ENCODE measurements at places on chromosomes 12 and 14. TPM values are rescaled to one million over a fixed set of nuclear protein-coding genes. Genes with fewer than 3 reads are reported as not detected.

NOP9 gene
- 32.4 TPM for total RNA-seq

DNA sequence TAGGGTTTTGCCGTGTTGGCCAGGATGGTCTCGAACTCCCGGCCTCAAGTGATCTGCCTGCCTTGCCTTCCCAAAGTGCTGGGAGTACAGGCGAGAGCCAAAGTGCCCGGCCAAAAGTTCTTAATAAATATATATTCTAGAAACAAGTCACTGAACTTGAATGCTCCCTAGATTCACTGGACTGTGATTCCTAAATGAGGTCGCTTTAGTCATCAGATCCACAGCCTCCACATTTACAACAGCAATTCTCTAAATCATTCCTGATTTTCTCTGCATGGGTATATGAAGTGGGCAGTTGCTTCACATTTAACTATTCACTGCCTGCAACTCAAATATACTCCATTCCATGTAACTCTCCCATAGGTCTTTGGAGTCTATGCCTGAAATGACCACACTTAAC, 813.0 kb downstream of the GALC start:
- no peak for DNase-seq

DNA sequence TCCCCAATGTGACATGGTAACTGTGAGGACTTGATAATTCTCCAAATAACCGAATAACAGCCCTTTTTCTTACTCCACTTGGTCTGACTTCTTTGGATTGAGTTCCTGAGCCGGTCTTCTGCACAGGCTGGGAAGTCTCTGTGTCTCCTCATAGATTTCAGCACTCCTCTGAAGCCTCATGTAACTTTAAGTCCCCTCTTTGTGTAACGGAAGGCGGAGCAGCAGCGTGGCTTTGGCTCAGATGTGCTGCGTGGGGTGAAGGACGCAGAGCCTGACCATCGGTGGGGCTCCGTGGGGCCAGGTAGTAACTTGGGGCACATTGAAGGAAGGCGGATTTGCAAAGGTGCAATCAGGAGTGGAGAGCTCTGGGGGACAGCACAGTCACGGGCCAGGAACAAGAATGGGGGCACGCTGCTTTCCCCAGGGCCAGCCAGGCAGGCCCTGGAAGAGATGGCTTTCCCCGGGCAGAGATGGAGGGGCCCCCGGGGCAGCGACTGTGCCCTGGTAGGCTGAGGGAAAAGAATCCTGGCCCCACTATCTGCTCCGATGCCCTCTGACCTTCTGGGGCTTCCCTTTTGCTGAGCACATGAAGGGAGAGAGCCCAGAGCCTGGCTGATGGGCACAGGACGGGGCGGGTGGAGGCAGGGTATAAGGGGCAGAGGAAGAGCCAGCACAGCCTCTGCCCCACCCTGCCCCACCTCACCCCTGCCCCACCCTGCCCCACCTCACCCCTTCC, 56.9 kb downstream of the ADGRD1 start:
- no peak for DNase-seq

DNA sequence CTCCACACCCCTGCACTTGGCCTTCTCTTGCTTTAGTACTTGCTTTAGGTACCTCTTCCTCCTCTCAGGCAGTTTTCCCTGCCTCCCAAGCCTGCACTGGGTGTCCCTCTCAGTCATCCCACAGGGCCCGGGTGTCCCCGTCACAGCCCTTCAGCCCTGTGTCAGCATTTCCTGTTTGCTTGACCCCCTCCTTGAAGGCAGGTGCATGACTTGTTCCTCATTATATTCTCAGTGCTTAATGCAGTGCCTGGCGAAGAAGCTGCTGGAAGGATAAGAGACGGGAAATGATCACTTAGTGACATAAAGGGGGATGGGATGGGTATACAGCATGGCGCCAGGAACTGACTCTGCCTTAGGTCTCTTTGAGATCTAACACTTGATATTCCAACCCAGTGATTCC, 61.5 kb downstream of the IQSEC3 start:
- no peak for DNase-seq

GRCh38 chr12:62113366-62114011, 146.7 kb upstream of the USP15 start:
- DNase-seq, result no peak
